ENCODE measurements at places on chromosomes 7 and 10.

GRCh38 chr10:125591886-125592285 is 91.1 kb downstream of the TEX36 start:
- DNase-seq: no peak

DNA sequence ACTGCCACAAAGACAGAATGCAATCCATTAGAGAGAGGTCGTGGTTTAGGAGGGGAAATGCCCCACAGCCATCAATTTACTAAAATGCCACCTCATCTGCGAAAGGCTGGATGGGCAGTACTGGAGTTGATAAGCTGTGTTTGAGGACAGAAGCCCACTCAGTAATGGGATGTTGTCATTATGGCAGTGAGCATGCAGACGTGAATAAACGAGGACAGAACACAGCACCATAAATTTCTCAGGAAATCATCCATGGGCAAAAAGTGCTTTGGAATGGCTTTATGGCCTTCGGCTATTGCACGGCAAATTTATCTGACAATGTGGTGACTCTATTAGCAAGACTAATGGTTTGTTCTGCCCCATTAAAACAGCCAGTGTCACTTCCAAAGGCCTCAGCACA is 15.9 kb upstream of the C10orf53 start:
- DNase-seq: no peak

- DNase-seq: no peak
Measured at GRCh38 chr7:136870866-136871487, 2.5 kb downstream of the CHRM2 start.

DNA sequence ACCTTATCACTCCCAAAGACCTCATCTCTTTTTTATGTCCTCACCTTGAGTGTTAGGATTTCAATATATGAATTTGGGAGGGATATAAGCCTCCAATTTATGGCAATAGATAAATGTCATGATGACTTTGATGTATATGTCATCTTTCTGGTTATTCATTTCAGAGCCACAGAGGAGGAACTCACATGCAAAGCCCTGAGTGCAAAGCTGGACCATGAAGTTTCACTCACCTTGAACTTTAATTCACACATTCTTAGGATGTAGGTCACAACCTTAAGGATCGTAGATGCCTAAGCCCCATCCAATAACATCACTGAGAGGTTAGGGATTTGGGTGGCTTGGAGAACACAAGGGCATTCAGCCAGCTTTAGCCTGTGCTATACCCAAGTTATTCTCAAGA is 81.9 kb upstream of the ZPBP start:
- no peak for DNase-seq

GRCh38 chr7:111074071-111074747 is 16.7 kb upstream of the LRRN3 start:
- no peak for DNase-seq

DNA sequence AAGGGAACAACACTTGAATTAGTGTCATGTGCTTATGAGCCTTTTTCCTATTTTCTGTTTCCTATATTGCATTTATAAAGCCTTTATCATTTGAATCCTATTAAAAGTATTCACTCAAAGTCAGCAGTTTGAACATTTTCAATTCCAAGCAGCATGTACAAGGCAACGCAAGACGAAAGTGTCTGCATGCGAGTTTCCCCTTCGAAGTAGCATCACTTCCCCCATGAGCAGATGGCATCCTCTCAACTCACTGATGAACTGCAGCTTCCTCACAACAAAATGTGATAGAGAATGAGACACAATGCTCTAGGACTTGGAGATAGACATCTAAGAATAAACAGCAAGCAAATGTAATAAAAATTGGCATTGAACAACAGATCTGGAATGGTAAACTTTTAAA is 270.7 kb downstream of the PRPF18 start:
- DNase-seq: no peak

DNA sequence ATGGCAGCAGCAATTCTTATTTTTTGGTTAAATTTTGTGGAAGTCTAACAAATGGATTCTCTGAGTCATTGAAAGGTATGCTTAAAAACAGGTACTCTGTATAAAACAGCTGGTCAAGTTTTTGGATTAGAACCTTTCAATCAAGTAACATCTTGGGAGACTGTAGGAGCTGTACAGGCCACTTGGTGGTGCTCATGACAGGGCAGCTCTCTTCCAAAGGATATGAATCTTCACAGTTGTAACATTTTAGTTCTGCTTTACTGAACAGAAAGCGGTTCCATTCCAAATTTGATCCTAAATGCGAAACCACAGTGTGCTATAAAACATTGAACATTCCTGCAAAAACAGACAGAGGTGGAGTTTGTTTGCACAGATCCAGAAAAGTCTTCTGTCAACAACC is 44.5 kb upstream of the AGR3 start:
- no peak for DNase-seq

GRCh38 chr7:116530107-116530820 is 5.4 kb downstream of the CAV1 start:
- DNase-seq: no peak

- DNase-seq: no peak
Measured at GRCh38 chr7:122038904-122039303, 105.1 kb downstream of the AASS start.

- no peak for DNase-seq
Measured at GRCh38 chr10:71635867-71636266, 83.7 kb downstream of the C10orf105 start.

DNA sequence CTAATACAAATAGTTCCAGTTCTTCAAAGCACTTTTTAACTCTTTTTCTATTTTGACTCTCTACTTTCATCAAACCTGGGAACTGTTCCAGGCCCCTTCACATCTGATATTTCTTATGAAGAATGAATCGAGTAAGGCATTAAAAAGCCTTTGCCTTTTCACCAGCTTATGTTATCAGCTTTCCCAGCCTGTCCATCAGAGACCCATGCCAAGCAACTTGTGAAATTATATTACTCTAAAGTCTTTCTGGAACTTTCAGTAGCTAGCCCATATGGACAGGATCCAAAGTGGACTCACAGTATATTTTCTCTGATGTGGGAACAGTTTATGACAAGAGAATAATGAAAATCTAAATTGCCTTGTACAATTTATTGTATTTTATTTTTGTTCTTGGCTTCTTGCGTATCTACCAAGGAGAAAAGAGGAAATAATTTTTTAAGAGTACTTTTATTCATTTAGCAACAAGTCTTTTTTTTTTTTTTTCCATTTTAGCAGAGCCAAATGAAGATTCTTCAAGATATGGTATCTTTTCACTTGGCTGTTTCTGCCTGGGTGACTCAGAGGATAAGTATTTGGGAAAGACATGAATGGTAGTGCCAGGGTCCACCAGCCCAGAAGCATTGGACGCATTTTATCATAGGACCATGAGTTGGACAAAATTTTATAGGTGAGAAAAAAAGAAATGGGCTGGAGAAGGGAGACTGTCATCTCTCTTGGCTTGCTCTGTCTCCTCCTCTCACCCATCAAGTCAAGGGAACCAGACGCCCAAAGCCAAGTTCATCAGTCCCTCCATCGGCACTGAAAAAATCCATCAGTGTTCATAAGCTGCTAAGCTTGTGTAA is 195.8 kb upstream of the NEBL start:
- no peak for DNase-seq

GRCh38 chr7:157635148-157635500 is 298.3 kb downstream of the DNAJB6 start:
- DNase-seq: peak; percentile 13

- no peak for DNase-seq
Measured at GRCh38 chr7:37149051-37149772, 299.5 kb downstream of the ELMO1 start.

- no peak for DNase-seq
Measured at GRCh38 chr10:1074748-1075308, 18.6 kb downstream of the WDR37 start.

GRCh38 chr7:135389971-135390370 is 119.9 kb downstream of the CNOT4 start:
- no peak for DNase-seq

- DNase-seq: no peak
Measured at GRCh38 chr7:116802746-116803152, 59.6 kb upstream of the CAPZA2 start.

- DNase-seq: no peak
Measured at GRCh38 chr7:45212606-45213005, 55.0 kb downstream of the RAMP3 start.

DNA sequence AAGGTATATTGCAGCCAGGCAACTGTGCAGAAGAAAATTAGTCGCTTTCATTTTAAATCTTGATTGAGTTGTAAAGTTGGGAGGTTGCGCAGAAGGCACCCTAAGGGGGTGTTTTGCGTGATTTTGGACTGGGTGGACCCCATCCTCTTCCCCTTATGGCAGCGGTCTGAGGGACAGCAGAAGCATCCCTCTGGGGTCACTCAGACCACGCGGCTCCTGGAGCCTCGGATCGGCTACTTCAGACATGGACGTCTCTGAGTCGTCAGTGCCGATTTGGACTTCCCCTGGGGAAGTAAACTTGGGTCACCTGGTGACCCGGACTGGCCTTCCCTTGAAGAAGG is 639.0 kb upstream of the DPP6 start:
- no peak for DNase-seq

DNA sequence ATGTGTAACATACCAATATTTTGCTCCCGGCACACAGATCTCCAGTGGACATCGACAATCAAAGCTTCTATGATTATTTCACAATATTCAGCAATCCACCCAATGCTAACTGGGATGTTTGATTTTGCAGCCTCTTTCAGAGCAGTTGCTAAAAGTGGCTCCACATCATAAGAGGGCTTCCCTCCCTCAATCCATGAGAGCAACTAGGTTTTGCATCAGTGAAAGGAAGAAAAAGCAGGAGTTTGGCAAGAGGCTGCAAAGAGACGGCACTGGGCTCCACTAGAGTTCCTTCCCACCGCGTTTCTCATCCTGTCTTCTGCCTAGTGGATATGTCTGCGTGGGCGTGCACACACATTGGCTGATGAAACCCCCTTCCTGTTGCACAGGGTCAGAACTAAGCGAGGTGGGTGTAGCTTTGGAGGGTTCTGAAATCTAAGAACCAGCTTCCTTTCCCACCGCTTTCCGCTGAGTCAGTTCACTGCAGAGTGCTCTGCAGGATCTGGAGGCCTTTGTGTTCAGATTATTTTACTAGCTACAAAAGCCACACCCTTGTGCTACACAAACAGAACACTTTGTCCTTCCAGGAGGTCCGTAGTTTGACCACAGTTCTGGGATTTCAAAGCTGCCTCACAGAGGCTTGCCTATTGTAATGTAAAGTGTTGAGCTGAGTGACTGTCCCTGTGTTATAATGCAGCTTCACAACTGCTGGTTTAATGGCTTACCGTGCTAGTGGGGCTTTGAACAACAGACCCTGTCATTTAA is 28.1 kb downstream of the ARL4A start:
- DNase-seq: peak; percentile 68

DNA sequence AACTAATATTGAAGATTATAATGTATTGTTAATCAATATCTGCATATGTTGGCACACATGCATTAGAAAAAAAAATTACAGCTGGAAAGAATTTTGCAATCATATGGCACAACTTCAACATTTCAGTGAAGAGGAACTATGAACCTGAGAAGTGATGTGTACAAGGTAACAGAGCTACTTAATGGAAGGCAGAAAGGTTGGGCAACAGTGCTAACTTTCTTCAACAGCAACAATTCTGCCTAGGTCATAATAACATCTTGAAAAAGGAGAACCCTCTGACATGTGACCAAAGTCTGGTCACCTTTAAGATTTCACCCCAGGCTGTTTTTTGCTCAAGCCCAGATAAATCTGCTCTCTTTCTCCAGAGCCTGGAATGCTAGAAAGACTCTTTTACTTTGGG is 47.9 kb upstream of the SKAP2 start:
- no peak for DNase-seq

DNA sequence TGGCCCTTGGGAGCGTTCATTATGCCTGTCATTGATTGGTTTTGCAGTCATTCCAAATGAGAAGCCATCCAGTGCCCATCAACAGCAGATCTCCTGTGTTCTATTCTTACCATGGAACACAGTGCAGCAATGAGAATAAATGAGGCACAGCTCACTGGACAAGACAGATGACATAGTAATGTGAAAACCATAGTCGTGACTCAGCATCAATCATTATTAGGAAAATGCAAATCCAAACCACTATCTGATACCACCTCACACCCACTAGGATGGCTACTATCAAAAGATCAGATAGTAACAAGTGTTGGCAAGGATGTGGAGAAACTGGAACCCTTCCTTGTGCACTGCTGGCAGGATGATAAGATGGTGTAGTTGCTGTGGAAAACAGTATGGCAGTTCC is 144.7 kb downstream of the ARHGAP22 start:
- no peak for DNase-seq

DNA sequence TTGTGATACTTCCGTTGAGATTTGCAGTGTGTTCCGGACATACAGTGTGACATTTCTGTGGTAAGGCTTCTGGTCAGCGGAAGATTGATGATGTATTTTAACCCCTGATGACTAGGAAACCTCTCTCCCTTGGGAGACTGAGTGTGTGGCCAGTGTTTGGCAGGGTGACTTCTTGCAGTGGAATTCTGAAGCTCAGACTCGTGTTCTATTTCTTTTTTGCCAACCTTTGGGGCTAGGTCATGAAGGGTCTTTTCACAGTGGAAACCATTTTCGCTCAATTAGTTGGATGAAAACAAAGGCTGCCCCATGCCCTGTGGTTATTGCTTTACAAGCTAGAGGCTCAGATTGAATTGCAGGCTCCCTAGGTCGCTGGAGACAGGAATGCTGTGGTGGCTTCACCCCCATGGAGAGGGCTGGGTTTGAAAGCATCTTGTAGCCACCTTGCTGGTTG is 288.9 kb downstream of the BBS9 start:
- DNase-seq: no peak

DNA sequence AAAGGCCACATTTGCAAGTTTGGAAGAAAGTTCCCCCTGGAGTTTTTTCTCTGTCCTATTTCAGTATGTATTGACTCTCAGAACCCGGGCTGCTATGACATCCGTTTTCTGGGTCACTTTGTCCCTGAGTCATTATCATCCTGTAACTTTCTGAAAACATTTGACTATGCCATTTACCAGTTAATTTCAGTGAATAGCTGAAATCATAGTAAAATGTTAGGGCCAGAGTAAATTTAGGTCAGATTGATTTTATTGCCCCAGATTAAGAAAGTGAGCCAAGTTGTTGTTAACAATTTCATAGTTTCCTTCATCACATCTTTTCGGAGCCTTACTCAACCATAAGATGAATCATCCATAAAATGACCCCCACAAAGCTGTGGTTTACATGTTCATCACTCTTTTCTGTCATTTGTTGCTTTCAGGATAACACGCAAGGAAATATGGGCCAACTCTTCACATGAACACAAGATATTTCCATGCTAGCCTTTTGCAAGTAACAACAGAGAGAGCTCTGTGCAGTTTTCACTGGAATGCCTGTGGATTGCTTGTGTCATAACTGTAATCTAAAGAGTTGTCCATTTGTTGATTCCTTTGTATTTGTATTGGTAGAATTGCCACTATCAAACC is 3.9 kb upstream of the MACC1 start:
- no peak for DNase-seq

- no peak for DNase-seq
Measured at GRCh38 chr7:151839451-151839921, 37.4 kb downstream of the PRKAG2 start.

DNA sequence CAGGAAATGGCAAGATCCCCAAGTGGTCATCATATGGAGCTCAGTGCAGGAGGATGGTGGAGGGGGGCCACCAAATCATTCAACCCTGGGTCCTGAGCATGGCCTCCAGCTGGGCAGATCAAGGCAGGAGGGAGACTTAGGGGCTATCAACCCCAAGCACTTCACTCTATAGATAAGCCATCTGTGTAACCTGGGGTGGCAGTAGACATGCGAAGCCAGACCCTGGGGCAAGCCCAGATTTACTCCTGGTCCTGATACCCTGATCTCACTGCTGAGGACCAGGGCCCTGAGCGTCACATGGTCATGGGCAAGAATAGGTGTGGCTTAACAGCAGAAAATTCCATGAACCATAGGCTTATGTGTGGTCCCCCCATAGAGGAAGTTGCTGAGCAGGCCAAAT is 173.0 kb upstream of the ADCY1 start:
- DNase-seq: no peak
